NCI-H1694 treated with DMSO at 0.1 percent for 48 hours (cell line): ENCODE measurements at places on chromosomes 1 and 21.

GRCh38 chr1:154404984-154405746, at the start of gene IL6R:
TSS of gene IL6R (plus strand) at chr1:154405343. CDS start at chr1:154405630, 287 bp downstream.
- DNase-seq = peak; percentile 37

DNA sequence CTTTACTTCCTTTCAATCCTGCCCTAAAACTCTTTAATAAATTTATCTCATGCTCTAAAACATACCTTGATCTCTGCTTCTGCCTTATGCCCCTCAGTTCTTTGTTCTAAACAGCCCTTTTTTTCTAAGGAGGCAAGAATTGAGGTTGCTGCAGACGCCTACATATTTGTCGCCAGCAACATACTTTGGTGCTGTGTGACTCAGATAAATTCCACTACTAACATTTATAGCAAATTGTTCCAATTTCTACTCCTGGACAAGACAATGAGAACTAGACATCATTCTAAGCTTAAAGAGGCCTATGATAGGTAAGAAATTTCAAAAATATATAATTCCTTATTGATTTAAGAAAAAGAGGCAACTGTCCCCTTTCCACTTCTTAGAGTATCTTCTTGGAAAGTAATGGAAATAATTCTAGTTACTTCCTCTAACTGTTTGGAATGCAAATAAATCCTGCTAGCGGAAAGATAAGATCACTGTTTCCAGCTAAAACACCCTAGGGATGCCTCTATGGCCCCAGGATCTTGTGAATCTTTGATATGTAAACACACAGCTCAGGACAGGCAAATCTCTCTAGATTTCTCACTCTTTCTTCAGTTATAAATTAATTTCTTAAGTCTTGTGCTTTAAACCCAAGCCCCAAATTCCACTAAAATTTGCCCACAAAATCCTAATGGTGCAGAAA, 869.1 kb downstream of the KCNT2 start:
- DNase-seq = no peak

- no peak for DNase-seq
Observed at GRCh38 chr1:14910984-14911721, 242.4 kb upstream of the TMEM51 start.

DNA sequence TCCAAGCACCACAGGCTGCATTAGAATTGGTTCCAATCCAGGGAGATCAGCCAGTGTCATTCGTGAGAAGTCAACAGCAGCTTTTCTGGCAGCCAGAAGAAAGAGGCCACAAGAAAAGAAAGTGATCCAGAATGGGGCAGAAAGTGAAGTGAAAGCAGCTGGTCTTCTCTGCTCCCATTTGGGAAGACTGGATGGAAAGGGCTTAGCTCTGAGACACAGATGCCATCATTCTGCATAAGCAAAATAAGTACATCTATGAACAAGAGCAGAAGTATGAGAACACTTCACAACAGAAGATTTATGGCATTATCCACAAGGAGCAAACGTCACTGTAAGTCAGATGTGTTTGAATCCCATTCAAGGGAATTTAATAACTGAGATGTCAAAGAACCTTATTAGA, 326.5 kb upstream of the ESRRG start:
- no peak for DNase-seq

GRCh38 chr1:113874012-113874879, 2.7 kb upstream of the PTPN22 start:
- DNase-seq = no peak

GRCh38 chr1:77039739-77040138, 172.5 kb downstream of the ST6GALNAC5 start:
- DNase-seq = no peak
